Endothelial cell (in vitro differentiated cells): ENCODE measurements at places on chromosomes 5 and 9.

DNA sequence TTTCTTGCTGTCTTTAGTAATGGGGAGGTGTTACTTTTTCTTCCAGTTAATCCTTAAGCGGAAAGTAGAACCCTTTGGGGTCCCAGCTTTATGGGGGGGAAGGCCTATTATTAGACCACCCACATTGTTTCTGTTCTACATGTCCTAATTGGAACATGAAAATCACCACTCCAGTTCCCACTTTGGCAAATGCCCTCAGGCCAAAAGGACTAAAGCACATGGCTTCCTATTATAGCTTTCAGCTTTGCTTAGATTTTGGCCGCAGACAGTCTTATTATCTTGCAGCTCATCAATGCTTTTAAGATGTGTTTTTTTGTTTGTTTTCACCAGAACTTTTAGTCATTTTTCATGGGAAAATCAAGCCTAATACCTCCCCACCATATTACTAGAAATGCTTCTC, 296.8 kb upstream of the ANKH start:
- no peak for DNase-seq

GRCh38 chr9:70257991-70258691, 637 bp upstream of the SMC5 start:
- DNase-seq = peak; percentile 15

DNA sequence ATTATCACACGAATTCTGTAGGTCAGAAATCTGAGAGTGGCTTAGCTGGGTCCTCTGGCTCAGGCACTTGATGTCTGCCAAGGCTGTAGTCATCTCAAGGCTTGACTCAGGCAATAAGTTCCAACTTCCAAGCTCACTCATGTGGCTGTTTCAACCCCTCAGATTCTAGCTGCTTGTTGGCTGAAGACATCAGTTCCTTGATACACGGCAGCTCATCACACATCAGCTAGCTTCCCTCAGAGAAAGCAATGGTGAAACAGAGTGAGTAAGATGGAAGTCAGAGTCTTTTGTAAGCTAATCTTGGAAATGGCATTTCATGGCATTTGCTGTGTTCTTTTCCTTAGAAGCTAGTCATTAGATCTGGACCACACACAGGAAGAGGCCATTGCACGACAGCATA, 204.2 kb upstream of the PTGER4 start:
- DNase-seq = no peak

DNA sequence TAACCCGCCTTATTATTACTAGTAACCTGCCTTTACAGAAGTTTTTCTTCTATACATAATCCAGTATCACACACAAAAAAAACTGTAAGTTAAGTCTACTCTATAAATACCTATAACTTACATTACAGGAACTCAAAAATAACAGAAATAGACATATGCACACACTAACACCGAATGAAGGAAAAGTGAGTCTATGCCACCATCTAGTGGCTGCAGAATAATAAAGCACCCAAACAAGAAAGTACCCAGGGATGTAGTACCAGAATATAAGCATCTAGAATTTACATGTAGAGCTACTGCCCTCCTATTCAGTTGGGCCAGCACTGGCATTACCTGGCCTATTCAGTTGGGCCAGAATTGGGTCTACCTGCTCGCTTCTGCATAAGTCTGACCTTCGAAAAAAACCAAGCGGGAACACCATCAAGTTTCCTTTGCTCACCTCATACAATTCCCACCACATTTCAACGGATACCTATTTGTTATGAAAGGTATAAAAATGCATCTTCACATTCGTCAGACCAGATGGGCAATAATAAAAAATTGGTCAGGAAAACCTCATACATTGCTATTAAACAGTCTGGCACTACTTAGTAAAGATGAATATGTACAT, 4.0 kb upstream of the NIPSNAP3A start:
- DNase-seq = peak; percentile 51

- no peak for DNase-seq
Observed at GRCh38 chr5:144731786-144732185, 561.1 kb downstream of the KCTD16 start.

- DNase-seq = no peak
Observed at GRCh38 chr9:89178830-89179539, 367 bp upstream of the SHC3 start.

- DNase-seq = no peak
Observed at GRCh38 chr5:171115519-171115918, 193.5 kb upstream of the TLX3 start.
